ENCODE measurements at places on chromosomes 11 and 22.

DNA sequence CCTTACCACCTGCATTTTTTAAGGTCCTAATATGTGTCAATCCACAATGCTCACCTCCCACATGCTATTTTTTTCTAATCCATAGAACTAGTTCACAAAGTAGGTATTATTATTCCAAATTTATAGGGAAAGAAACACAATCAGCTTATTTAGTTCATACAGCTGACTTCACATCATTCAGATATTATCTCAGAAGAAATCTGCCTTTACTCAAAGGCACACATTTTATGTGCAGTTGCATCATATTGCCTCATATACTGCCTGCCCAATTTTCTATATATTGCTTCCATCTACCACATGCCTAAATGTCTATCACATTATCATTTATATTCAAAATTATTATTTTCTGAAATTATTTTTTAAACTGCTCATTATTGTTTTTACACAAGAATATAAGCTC is 88.7 kb upstream of the LUZP2 start:
- no peak overlapping the region for H3K4me3 ChIP-seq
- DNase-seq: no peak
- H3K27me3 ChIP-seq: no peaks in the 10 kb centered on the region
- no peak overlapping the region for H3K27ac ChIP-seq
- H3K36me3 ChIP-seq: no peaks in the 10 kb centered on the region

DNA sequence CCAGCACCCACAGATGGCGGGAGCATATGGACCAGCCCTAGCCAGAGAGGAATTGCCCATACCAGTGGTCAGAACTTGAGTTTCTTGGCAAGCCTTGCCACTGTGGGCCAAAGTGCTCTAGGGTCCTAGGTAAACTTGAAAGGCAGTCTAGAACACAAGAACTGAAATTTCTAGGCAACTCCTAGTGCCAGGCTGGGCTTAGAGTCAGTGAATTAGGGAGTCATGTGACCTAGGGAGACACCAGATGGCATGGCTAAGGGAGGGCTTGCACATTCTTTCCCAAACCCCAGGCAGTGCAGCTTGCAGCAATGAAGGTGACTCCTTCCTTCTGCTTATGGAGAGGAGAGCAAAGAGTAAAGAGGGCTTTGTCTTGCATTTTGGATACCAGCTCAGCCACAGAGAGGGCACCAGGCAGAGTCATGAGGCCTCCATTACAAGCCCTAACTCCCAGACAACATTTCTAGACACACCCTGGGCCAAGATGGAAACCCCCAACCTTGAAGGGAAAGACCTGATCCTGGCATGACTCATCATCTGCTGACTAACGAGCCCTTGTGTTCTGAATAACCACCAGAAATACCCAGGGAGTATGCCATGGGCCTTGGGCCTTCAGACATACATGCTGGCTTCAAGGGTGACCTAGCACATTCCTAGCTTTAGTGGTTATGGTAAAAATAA is 19.2 kb upstream of the OR56A3 start:
- DNase-seq: no peak
- H3K27ac ChIP-seq: no peak overlapping the region
- H3K4me3 ChIP-seq: no peak overlapping the region
- H3K36me3 ChIP-seq: no peaks in the 10 kb centered on the region

DNA sequence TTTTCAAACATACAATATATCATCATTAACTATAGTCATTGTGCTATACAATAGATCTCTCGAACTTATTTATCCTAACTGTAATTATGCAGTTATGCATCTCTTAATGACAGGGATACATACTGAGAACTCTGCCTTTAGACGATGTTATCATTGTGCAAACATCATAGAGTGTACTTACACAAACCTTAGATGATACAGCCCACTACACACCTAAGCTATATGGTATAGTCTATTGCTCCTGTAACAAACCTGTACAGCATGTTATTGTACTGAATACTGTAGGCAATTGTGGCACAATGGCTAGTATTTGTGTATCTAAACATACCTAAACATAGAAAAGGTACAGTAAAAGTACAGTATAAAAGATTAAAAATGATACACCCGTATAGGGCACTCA is 27.4 kb upstream of the NRGN start:
- DNase-seq: no peak
- peaks cover 3% of the 10 kb centered on the region for H3K36me3 ChIP-seq
- no peak overlapping the region for H3K4me3 ChIP-seq
- no peak overlapping the region for H3K27ac ChIP-seq
- H3K4me1 ChIP-seq: peaks cover under 1% of the 10 kb centered on the region

- peaks cover 17% of the 10 kb centered on the region for H3K4me1 ChIP-seq
- peak; percentile 43 for DNase-seq
- no peak overlapping the region for H3K4me3 ChIP-seq
- H3K27ac ChIP-seq: no peak overlapping the region
- H3K27me3 ChIP-seq: no peaks in the 10 kb centered on the region
Observed at GRCh38 chr11:45073685-45074141, 72.7 kb upstream of the PRDM11 start.

- no peak overlapping the region for H3K4me3 ChIP-seq
- no peak overlapping the region for H3K27ac ChIP-seq
- no peaks in the 10 kb centered on the region for H3K4me1 ChIP-seq
- no peaks in the 10 kb centered on the region for H3K27me3 ChIP-seq
- DNase-seq: no peak
Observed at GRCh38 chr11:111623527-111624030, 21.3 kb downstream of the SIK2 start.

DNA sequence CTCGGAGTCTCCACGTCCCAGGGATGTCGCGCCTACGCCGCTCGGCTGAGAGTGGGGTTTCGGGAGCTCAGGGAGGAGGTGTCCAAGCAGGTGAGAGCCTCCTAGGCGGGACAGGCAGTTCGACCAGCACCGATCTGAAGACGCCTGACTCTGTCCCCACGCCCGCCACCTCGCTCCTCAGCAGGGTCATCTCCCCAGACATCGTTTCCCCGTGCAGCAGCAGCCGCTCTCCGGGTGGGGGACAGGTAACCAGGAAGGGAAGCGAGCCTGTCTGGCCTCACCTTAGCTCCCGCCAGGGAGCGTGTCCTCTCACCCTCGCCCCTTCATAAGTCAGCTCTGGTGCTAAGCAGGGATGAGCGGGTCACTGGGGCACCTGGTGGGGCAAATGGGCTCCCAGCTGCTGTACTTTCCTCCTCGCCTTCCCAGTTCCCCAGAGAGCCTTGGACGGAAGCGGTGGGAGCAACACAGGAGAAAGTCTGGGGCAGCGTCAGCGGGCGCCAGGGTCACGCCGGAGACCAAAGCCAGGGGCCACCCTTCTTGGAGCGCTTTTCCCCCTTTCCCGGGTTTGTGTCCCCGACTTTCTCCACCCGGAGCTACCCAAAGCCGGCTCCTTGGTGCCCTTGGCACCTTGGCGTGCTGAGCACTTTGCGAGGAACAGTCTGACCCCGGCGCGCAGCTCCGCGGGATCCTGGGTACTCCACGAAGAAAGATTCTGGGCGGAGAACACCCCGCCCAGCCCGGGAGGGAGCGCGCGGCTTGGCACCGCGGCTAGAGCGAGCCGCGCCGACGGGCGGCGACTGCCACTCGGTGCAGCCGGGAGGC is 1.6 kb downstream of the SPON1 start:
- peak; percentile 56 for DNase-seq
- no peaks in the 10 kb centered on the region for H3K36me3 ChIP-seq
- H3K27ac ChIP-seq: no peak overlapping the region
- peaks cover 64% of the 10 kb centered on the region for H3K27me3 ChIP-seq
- H3K4me1 ChIP-seq: peaks cover 23% of the 10 kb centered on the region

DNA sequence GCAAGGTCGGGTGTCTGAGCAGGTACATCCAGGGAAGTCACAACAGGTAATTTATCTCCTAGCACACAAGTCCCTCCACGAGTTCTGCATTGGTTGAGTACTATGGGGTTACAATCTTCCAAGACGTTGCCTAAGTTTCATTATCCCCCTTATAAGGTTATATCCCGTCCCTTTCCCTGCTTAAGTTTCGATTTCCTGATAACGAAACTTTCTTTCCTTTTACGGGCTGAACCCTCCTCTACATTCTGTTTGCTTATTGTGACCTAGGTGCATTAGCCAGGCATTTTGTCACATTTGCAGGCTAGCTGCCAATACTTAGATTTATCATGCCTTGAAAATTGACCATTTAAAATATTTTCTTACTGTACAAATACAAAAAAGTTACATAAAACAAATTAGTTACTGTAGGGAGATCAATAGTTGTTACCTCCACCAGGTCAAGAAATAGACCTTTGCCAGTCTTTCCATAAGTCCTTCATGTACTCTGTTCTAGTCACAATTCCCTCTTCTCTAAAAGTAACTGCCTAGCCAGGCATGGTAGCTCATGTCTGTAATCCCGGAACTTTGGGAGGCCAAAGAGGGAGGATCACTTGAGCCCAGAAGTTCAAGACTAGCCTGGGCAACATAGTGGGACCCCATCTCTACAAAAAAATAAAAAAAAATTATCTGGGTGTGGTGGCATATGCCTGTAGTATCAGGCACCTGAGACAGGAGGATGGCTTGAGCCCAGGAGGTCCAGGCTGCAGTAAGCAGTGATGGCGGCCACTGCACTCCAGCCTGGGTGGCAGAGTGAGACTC is 14.3 kb upstream of the PITPNB start:
- no peaks in the 10 kb centered on the region for H3K27me3 ChIP-seq
- no peaks in the 10 kb centered on the region for H3K4me1 ChIP-seq
- H3K4me3 ChIP-seq: no peak overlapping the region
- no peak for DNase-seq
- no peak overlapping the region for H3K27ac ChIP-seq
- H3K36me3 ChIP-seq: peaks cover 10% of the 10 kb centered on the region

DNA sequence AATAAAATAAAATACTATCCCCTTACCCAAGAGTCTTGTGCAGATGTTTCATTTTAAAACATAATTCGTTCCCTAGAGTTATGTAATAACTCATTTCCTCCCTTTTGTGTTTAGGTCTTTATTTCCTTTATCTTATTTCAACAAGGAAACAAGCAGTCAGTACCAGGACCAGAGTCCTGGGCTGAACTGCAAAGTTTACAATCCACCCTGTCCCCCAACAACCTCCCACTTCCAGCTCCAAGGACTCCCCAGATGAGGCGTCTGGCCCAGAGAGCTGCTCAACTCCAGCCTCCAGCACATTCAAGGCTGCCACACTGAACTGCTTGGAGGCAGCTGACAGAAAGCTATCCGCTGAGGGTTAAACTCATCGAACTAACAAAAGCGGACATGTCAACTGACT is 4.5 kb downstream of the POLDIP3 start:
- peak overlapping the region; percentile 71 for H3K27ac ChIP-seq
- peaks cover 82% of the 10 kb centered on the region for H3K36me3 ChIP-seq
- no peak for DNase-seq
- no peaks in the 10 kb centered on the region for H3K27me3 ChIP-seq
- peaks cover 70% of the 10 kb centered on the region for H3K4me1 ChIP-seq

- no peaks in the 10 kb centered on the region for H3K27me3 ChIP-seq
- no peak for DNase-seq
- H3K36me3 ChIP-seq: no peaks in the 10 kb centered on the region
- no peak overlapping the region for H3K4me3 ChIP-seq
- H3K4me1 ChIP-seq: no peaks in the 10 kb centered on the region
Observed at GRCh38 chr11:28701760-28702449, 593.7 kb downstream of the METTL15 start.

DNA sequence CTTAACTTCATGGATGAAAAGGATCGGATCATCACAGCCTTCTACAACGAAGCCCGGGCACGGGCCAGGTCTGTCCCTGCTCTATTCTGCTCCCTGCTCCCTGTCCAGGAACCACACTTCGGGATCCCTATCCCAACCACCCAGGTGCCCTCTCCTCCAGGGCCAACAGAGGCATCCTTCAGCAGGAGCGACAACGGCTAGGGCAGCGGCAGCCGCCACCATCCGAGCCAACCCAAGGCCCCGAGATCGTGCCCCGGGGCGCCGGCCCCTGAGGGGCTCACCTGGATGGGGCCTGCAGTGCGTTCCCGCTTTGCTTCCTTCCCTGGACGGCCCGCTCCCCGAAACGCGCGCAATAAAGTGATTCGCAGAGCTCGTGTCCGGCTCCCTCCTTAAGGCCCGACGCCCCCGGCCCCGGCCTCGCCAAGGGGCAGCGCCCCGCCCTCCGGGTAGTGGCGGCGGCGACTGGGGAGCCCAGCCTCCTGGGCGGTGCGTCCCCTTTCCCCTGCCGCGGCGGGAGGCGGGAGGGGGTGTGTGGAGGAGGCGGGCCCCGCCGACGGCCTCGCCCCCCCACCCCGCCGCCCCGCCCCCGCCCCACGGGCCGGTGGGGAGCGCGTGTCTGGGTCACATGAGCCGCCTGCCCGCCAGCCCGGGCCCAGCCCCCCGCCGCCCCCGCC is at the start of gene VEGFB:
TSS of gene VEGFB (plus strand) at position 672 of the 674 bp plus-strand sequence. CDS start 250 bp downstream, outside the sequence.
- no peaks in the 10 kb centered on the region for H3K27me3 ChIP-seq
- peak; percentile 82 for DNase-seq
- H3K4me3 ChIP-seq: peak within 1 kb of the TSS; percentile 88
- peak within 1 kb of the TSS; percentile 88 for H3K27ac ChIP-seq

DNA sequence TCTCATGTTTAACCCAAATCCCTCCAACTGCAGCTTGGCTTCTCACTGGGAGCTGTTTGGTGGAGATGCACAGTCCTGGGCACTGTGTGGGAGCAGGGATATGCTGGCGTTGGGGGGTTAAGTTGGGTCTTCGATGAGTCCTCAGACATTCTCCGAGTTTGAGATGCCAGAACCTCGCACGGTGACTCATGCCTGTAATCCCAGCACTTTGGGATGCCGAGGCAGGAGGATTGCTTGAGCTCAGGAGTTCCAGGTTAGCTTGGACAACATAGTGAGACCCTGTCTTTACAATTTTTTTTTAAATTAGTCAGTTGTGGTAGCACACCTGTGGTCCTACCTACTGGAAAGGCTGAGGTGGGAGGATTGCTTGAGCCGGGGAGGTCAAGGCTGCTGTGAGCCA is 20.7 kb downstream of the POU2F3 start:
- H3K4me1 ChIP-seq: no peaks in the 10 kb centered on the region
- no peak overlapping the region for H3K27ac ChIP-seq
- H3K27me3 ChIP-seq: peaks cover 77% of the 10 kb centered on the region

DNA sequence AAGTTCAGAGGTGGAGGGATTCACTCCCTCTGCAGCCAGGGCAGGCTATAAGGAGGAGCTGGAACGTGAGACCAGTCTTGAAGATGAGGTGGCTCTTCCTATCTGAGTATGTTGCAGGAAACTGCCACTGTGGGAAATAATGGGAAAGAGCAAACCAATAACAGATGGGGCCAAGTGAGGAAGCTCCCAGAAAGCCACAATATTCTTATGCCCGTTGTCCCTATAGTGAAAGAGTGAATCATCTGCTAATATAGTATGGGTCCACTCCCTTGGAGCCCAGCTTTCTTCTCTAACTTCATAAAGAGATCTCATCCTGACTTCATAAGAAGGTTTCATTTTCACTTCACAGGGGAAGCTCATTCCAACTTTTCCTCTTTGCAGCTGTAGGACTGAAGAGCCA is 206.4 kb downstream of the BLID start:
- H3K36me3 ChIP-seq: no peaks in the 10 kb centered on the region
- H3K27me3 ChIP-seq: peaks cover 6% of the 10 kb centered on the region
- no peak for DNase-seq
- H3K27ac ChIP-seq: no peak overlapping the region
- no peaks in the 10 kb centered on the region for H3K4me1 ChIP-seq

DNA sequence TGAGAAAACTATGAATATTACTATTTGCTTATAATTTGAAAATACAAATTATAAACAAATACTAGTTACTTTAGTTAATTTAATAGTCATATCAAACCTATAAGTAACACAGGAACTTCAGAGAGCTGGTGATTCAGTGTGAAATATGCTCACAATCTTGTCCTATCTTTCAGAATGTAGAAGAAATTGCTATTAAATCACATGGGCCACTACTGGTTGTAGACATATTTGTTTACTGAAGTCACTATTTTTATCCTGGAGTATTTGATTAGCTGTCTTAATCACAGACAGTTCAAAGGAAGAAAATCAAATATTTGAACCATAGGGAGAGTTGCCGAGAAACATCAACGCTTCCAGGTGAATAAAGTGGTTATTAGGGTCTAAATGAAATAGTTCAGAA is 187.6 kb upstream of the ANO3 start:
- H3K4me1 ChIP-seq: no peaks in the 10 kb centered on the region
- no peaks in the 10 kb centered on the region for H3K36me3 ChIP-seq
- no peak for DNase-seq
- H3K4me3 ChIP-seq: no peak overlapping the region
- no peaks in the 10 kb centered on the region for H3K27me3 ChIP-seq

Data from activated T-cell treated with anti-CD3 and anti-CD28 coated beads, Interleukin-2, amount 50 U/mL, for 24 hours (primary cell).